ENCODE measurements at places on chromosomes 1 and 21. TPM values are rescaled to one million over a fixed set of nuclear protein-coding genes. Genes with fewer than 3 reads are reported as not detected.

The CRYBG2 gene
- total RNA-seq = 1.6 TPM

- no peak overlapping the region for H3K4me3 ChIP-seq
- no peak for DNase-seq
- H3K27me3 ChIP-seq = no peaks in the 10 kb centered on the region
- H3K36me3 ChIP-seq = peaks cover 7% of the 10 kb centered on the region
These were observed 10.7 kb downstream of the TBX19 start for GRCh38 chr1:168291222-168291837.

DNA sequence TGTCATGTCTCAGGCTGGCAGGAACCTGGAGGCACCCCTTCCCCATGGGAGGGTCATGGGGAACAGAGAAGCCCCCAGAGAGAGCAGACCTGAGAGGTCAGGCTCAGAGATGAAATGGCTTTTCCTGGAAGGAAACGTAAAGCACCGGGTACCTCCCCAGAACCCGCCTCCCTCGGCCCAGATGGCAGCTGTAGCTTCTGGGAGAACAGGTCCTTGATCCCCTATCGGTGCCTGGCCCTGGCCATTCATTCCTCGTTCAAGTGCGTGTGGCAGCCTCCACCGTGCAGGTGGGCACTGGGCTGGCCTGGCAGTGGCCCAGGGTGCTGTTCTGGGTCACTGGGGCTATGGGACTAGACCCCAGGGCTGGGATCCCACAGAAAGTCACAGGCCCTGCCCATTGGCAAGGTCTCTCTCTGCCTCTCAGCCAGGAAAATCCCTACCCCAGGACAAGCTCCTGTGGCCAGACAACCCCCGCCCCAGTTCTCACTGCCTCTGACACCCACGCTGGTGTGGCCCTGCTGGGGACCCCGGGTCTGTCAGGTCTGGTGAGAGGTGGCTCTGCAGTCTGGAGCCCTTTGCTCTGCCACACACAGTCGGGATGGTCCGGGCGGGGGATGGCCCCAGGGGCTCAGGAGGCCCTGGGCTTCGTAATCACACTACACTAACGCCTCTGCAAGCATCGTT lies 183.2 kb upstream of the VAMP3 start:
- no peak for DNase-seq
- H3K4me3 ChIP-seq = no peak overlapping the region
- no peaks in the 10 kb centered on the region for H3K4me1 ChIP-seq
- H3K27ac ChIP-seq = no peak overlapping the region
- peaks cover 6% of the 10 kb centered on the region for H3K27me3 ChIP-seq

The GPATCH2 gene
- 7.9 TPM for total RNA-seq

GRCh38 chr1:238404481-238404880 lies 513.8 kb upstream of the ZP4 start:
- no peaks in the 10 kb centered on the region for H3K4me1 ChIP-seq
- no peaks in the 10 kb centered on the region for H3K36me3 ChIP-seq
- H3K27me3 ChIP-seq = no peaks in the 10 kb centered on the region

Data from activated CD4-positive, alpha-beta memory T cell treated with anti-CD3 and anti-CD28 coated beads for 36 hours (primary cell).